ENCODE measurements at places on chromosomes 4 and X. TPM values are rescaled to one million over a fixed set of nuclear protein-coding genes. Genes with fewer than 3 reads are reported as not detected.

The NPY2R gene
- total RNA-seq, result not detected

The ZNF630 gene
- total RNA-seq, result 0.71 TPM

The KCNE5 gene
- total RNA-seq, result 0.12 TPM

The IL9R gene
- not detected for total RNA-seq

The STATH gene
- total RNA-seq, result 6.8 TPM

- H3K4me3 ChIP-seq, result no peak overlapping the region
- H3K4me1 ChIP-seq, result no peaks in the 10 kb centered on the region
- DNase-seq, result no peak
- no peak overlapping the region for H3K27ac ChIP-seq
Observed at GRCh38 chrX:145716226-145716625, 101.4 kb upstream of the SLITRK2 start.

- H3K27me3 ChIP-seq, result no peaks in the 10 kb centered on the region
- no peak overlapping the region for H3K27ac ChIP-seq
- no peaks in the 10 kb centered on the region for H3K36me3 ChIP-seq
- no peak for DNase-seq
- H3K4me1 ChIP-seq, result no peaks in the 10 kb centered on the region
Observed at GRCh38 chr4:120454788-120455187, 388.1 kb upstream of the MAD2L1 start.

DNA sequence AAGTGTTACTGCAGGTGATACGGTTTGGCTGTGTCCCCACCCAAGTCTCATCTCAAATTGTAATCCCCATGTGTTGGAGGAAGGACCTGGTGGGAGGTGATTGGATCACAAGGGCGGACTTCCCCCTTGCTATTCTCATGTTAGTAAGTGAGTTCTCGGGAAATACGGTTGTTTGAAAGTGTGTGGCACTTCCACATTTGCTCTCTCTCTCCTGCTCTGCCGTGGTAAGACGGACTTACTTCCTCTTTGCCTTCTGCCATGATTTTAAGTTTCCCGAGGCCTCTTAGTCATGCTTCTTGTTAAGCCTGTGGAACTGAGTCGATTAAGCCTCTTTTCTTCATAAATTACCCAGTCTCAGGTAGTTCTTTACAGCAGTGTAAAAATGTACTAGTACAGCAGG, 65.2 kb upstream of the SLC7A11 start:
- no peak for DNase-seq
- no peak overlapping the region for H3K4me3 ChIP-seq
- peaks cover 9% of the 10 kb centered on the region for H3K4me1 ChIP-seq
- H3K27ac ChIP-seq, result no peak overlapping the region
- H3K36me3 ChIP-seq, result no peaks in the 10 kb centered on the region
- no peaks in the 10 kb centered on the region for H3K27me3 ChIP-seq

- H3K36me3 ChIP-seq, result no peaks in the 10 kb centered on the region
- no peak overlapping the region for H3K27ac ChIP-seq
- no peaks in the 10 kb centered on the region for H3K4me1 ChIP-seq
Observed at GRCh38 chr4:164706675-164707074, 47.3 kb upstream of the SMIM31 start.

DNA sequence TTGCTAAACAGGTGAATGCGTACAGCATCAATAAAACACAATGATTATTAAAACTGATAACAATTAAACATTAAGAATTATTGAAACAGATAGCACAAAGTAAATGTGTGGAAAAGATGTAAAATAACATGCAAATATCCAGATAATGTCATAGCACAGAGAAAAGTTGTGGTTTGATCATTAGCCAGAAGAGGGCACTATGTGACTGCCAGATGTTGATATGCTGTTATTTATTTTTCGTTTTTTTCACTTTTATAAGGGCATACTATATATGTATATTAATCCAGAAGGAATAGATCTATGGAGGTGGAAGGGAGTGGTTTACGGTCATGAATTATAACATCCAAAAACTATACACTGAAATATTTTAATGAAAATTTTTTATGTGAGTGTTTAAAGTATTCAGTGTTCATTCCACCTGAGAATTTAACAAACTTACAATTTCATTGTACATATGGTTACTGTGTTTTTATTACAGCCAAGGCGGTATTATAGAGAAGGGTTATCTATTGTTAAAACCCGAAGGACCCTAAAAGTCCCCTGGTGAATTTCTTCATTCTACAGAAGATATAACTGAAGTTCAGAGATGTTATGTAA, 211.9 kb upstream of the UGT8 start:
- no peak overlapping the region for H3K27ac ChIP-seq
- H3K4me3 ChIP-seq, result no peak overlapping the region

- no peak for DNase-seq
- H3K36me3 ChIP-seq, result no peaks in the 10 kb centered on the region
- H3K27ac ChIP-seq, result no peak overlapping the region
- no peak overlapping the region for H3K4me3 ChIP-seq
- H3K27me3 ChIP-seq, result no peaks in the 10 kb centered on the region
Observed at GRCh38 chrX:133598601-133599335, 183.5 kb upstream of the GPC4 start.

DNA sequence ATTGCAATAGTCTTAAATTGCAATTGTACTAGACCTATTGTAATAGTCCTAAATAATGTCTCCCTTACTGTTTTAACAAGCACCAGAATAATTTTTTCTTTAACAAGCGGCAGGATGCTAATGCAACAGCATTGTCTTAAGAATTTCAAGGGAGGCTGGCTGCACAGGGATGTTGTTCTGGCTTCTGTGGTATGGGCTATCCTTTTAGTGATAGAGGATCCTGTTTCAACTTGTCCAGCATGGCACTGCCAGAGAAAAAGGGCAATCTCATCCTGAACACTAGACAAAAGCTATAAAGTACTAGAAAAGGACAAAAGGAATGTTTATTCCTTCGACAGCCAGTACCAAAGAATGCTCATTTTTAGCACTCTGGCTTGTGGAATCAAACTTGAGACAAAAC, 405.5 kb upstream of the ACTRT1 start:
- no peaks in the 10 kb centered on the region for H3K27me3 ChIP-seq
- DNase-seq, result no peak
- H3K36me3 ChIP-seq, result no peaks in the 10 kb centered on the region
- H3K4me3 ChIP-seq, result no peak overlapping the region
- no peaks in the 10 kb centered on the region for H3K4me1 ChIP-seq

DNA sequence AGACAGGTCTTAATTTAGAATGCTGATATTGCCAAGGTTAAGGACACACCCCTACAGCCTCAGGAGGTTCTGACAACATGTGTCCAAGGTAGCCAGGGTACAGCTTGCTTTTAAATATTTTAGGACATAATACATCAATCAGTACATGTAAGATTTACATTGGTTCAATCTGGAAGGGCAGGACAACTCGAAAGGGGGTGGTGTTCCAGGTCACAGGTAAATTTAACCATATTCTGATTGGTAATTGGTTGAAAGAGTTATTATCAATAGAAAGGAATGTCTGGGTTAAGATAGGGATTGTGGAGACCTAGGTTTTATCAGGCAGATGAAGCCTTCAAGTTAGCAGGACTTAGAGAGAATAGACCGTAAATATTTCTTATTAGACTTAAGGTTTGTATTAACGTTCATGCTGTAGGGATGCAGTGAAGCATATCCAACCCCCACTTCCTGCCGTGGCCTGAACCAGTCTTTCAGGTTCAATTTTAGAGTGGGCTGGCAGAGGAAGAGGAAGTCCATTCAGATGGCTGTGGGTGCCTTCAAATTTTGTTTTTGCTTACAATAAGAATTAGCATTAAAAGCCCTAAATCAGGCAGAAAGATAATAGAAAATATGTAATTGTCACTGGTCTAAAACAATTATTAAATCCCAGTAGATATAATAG, 136.5 kb upstream of the GALNTL6 start:
- H3K36me3 ChIP-seq, result no peaks in the 10 kb centered on the region
- DNase-seq, result no peak
- H3K4me1 ChIP-seq, result no peaks in the 10 kb centered on the region
- H3K4me3 ChIP-seq, result no peak overlapping the region

DNA sequence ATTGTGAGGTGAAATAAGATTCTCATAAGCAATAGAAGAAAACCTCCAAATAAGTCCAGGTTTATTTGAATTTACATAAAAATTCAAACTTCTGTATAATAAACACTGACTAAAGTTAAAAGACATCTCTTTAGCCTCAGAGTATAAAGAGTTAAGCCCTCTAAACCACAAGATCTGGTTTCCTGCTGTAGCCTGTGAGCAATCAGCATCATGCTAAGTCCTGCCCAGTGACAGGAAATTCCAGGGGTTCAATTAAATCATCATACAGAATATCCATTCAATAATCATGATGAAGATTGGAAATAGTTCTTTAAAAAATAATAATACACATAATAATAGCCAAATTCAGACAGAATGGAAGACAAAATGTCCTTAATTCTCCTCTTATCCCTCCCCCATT, 139.2 kb upstream of the DGKK start:
- H3K27ac ChIP-seq, result no peak overlapping the region
- H3K36me3 ChIP-seq, result no peaks in the 10 kb centered on the region
- DNase-seq, result peak; percentile 12
- H3K4me1 ChIP-seq, result no peaks in the 10 kb centered on the region
- no peak overlapping the region for H3K4me3 ChIP-seq

DNA sequence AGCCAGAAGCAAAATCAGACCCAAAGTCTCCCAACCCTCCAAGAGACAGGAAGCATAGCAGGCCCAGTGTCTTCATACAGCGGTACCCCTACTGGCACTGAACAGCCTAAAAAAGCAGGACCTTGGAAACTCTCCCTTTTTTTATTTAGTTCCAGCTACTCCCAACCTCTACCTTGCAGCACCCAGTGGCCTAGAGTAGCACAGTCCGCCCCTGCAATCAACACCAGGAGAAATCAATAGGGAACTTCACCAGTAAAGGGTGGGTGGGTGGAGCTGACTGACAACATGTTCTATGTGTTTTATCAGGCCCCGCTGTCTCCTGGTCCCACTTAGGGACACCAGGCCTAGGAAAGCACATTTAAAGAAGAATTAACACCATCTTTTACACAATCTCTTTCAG, 378.5 kb upstream of the CT83 start:
- no peak overlapping the region for H3K4me3 ChIP-seq
- DNase-seq, result no peak
- no peaks in the 10 kb centered on the region for H3K36me3 ChIP-seq
- H3K27ac ChIP-seq, result no peak overlapping the region

GRCh38 chr4:37470245-37470644, 215.9 kb downstream of the RELL1 start:
- H3K36me3 ChIP-seq, result no peaks in the 10 kb centered on the region
- no peaks in the 10 kb centered on the region for H3K4me1 ChIP-seq
- no peak for DNase-seq
- no peak overlapping the region for H3K4me3 ChIP-seq

GRCh38 chr4:134777606-134778005, 576.0 kb upstream of the PABPC4L start:
- DNase-seq, result no peak
- no peak overlapping the region for H3K27ac ChIP-seq
- no peaks in the 10 kb centered on the region for H3K4me1 ChIP-seq
- H3K36me3 ChIP-seq, result no peaks in the 10 kb centered on the region
- no peak overlapping the region for H3K4me3 ChIP-seq
- H3K27me3 ChIP-seq, result no peaks in the 10 kb centered on the region

DNA sequence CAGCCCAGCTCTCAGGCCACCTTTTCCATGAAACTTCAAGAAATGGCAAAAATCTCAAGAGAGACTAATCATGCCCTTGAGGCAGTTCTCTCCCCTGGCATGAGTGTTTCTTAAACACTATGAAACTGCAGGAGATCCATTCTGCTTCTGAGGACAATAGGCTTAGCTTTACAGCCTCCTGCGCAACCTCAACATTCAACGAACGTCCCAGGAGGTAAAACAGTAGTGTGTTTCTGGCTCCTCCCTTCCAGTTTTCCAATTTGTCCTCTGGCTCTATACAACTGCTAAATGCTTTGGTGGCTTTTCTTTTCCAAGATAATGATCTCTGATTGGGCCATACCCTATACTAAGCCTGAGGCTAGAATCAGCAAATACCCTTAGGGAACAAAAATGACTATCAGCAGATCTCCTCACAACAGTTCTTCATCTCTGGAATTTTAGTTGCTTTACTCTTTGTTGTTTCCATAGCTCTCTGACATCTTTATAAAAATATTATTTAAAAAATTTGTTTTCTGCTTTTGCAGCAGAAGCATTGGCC, 87.0 kb upstream of the FAT1 start:
- no peaks in the 10 kb centered on the region for H3K4me1 ChIP-seq
- no peak for DNase-seq
- no peaks in the 10 kb centered on the region for H3K36me3 ChIP-seq
- H3K27me3 ChIP-seq, result no peaks in the 10 kb centered on the region

DNA sequence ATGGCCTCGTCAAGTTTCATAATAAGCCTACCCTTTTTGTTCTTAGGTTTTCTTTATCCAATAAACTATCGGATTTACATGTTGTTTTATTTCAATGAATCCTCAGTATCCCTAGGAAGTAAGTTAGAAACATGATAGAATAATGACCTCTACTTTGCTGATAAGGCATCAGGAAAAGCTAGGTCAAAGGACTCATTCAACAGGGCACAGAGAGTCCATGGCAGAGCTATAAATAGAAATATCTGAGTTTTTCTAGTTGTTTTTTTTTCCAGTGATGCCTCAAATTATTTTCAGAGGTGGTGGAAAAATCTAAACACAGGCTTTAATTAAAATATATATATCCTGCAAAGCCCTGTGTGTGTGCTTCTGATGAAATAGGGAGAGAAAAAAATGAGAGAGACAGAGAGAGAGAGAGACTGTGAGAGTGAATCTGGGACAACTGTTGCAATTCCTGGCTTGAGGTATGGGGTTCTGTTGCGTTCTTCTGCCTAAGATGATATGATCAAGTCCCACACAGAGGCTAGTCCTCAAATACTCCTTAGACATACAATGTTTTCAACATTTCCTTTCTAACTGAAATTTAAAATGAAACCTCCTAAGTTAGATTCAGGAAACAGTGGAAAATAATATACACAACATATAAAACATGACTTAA, 139.9 kb downstream of the HDX start:
- H3K36me3 ChIP-seq, result no peaks in the 10 kb centered on the region
- H3K27ac ChIP-seq, result no peak overlapping the region
- no peaks in the 10 kb centered on the region for H3K4me1 ChIP-seq
- H3K27me3 ChIP-seq, result no peaks in the 10 kb centered on the region
- DNase-seq, result no peak
- no peak overlapping the region for H3K4me3 ChIP-seq

Data from SJCRH30 (cell line).